ENCODE measurements at places on chromosomes 11 and 22.
A peak's percentile ranks its signal among the peaks of the same experiment; 100 is the strongest.

GRCh38 chr11:69799582-69799981 is 19.6 kb downstream of the FGF3 start:
- DNase-seq, result peak; percentile 6

- no peak for DNase-seq
Observed at GRCh38 chr11:69624293-69624692, 16.7 kb upstream of the CCND1 start.

GRCh38 chr11:78784321-78785061 is 209.8 kb upstream of the NARS2 start:
- no peak for DNase-seq

DNA sequence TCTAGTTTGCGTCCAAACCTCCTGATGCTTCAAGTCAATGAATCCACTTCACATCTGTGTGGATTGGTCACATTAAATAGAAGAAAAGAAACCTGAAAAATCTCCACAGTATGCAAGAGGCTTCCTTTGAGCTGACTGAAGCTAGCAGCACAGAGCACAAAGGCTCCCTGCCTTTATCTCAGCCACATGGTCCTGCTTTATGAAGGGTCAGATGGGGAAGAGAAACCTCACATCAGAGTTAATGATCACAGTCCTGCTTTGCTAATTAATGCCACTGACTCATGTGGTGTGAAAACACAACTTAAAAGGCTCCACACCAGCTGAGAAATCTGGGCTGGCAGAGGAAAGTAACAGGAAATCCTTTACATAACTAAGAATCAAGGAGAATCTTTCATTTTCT is 1291.0 kb downstream of the LRRC4C start:
- no peak for DNase-seq

DNA sequence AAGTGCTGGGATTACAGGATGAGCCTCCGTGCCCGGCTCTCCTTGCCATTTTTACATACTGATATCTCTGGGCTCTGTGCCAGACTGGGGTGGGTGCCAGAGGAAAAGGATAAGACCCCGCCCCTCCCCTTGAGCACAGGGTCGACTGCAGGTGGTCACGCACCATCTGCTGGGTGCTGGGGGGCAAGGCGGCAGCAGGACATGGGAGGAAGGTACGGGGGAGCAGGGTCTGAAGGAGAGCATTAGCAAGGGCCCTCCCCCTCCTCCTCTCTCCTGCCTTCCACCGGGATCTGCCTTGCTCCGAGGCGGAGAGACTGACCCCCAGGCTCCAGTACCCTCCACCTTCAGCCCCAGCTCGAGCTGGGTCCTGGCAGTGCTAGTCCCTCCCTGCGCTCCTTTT is 9.7 kb upstream of the PGA3 start:
- no peak for DNase-seq

- no peak for DNase-seq
Observed at GRCh38 chr22:28128827-28129226, 209.8 kb upstream of the PITPNB start.

- DNase-seq, result no peak
Observed at GRCh38 chr11:64407221-64407620, 48.3 kb downstream of the RPS6KA4 start.

- DNase-seq, result no peak
Observed at GRCh38 chr11:31651822-31652221, 142.3 kb downstream of the ELP4 start.

GRCh38 chr11:8015753-8016239 is 28.7 kb downstream of the EIF3F start:
- DNase-seq, result no peak

DNA sequence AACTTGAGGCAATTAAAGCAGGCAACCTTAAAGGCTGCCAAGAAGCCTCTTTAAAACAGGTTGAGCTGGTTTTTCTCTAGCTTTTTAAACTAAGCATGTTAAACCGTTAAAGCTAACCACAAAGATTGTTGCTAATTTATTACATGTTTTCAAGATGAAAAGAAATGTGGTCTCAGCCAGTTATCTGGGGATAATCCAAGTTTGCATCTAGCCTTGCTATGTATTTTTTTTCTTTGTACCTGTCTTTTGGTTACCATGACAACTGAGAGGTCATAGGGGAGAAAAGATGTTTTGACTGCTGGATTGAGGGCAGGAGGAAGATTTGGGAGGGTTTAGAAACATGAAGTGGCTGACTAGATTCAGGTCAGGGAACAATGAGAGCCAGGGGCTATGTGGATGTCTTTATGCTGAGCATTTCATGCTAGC is 19.2 kb upstream of the PGM2L1 start:
- DNase-seq, result no peak

- DNase-seq, result peak; percentile 53
Observed at GRCh38 chr11:12331239-12331874, 46.0 kb upstream of the PARVA start.

DNA sequence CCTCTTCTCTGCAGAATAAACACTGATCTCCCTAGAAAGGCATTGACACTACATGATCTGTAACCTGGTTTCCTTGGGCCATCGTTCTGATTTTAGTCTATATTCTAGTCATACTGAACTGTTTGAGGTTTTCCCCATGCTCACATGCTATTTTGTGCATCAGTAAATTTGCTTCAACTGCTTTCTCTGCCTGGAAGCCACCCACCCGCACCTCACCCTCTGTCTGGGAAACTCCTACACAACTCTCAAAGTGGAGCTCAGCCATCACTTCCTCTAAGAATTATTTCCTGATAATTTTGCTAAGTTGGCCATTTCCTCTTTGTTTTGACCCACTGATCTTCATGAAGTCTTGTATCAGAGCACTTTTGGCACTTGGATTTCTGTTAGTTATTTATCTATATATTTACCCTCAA is 36.1 kb downstream of the MMP20 start:
- no peak for DNase-seq

DNA sequence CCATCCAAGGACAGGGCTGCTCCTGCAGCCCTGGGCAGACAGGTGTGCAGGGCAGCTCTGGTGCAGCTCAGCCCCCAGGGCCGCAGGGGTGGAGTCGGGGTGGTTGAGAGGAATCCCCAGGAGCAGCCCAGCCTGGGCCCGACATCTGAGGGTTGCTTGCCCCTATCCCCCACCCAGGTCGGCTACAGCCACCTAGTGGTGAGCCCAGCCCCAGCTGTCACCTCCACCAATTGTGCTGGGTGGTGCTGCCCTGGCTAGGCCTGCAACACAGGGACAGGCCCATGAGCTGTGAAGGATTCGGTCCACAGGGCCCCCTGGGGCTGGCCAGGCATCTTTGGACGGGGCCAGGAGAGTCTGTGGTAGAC is 29.6 kb downstream of the RTN4R start:
- DNase-seq, result no peak

GRCh38 chr11:121163658-121164308 is 62.7 kb downstream of the TECTA start:
- no peak for DNase-seq

DNA sequence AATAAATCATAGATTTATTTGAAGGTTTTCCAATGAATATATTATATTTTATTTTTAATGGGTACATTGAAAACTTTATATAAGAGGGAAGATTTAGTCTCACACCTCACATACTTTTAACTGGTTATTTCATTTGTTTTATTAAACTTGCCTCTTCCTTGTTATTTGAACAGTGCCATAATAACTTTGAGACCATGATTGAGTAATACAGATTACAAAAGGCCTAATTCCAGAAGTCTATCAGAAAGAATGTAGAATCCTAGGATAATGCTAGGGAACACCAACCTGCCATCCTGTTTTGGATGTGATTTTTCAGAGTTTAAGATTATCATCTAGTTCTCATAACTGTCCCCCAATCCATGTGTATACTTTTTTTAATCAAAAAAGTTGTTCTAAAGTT is 102.7 kb upstream of the BIRC3 start:
- no peak for DNase-seq

GRCh38 chr22:40739721-40740120 is 60.4 kb downstream of the MCHR1 start:
- no peak for DNase-seq

DNA sequence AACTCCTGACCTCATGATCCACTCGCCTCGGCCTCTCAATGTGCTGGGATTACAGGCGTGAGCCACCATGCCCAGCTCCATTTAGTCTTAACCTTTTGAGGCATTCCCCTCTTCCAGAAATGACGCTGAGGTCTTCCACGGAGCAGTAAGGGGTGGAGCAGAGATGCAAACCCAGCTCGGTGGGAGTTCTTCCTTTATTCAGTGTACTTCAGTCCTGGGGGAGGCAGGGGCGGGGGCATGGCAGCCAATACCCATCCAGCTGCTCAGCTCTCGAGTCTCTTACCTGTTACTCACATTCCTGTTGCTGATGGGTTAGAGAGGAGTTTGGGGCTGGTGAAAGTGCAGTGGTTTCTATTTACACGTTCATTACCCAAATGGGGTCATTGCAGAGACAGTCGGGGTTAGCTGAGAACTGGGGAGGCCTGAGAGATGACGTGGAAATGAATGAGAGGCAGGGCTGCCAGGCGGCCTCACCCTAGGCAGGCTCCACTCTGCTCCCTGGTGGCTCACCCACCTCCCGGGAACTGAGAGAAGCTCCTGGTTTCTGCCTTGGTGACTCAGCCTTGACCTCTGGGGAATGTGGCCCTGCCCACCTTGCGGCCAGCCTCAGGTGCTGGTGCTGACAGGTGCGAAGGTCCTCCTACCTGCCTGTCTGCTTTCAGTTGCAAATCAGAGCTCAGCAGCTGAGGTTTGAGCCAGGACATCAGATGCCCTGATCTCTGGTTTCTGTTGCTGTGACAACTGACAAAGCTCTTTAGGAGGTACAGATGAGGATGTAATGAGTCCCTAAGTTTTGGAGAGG is 13.4 kb upstream of the ST14 start:
- DNase-seq, result no peak

DNA sequence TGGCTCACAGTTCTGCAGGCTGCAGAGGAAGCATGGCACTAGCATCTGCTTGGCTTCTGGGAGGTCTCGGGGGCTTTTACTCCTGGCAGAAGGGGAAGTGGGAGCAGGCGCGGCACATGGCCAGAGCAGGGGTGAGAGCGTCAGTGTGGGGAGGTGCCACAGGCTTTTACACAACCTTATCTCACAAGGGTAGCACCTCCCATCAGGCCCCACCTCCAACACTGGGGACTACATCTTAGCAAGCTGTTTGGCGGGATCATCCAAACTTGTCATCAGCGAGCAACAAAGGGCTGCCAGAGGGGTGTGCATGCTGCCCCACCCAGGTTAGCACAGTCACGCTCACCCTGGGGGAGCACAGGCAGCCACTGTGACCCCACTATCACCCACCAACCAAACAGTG is 18.9 kb upstream of the YPEL1 start:
- DNase-seq, result peak; percentile 75

DNA sequence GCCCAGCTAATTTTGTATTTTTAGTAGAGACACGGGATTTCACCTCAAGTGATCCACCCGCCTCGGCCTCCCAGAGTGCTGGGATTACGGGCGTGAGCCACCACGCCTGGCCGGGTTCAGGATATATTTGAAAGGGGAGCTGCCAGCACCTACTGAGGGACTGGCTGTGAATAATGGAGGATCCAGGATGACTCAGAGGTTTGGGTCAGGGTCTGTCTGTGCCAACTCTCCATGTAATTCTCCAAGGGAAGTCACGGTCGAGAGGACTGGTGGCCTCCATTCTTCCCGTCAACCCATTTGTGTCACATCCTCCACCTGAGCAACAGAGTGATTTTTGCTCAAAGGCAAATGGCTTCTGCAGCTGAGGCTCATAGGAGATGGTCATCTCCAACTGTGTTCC is 3.6 kb upstream of the ARRB1 start:
- DNase-seq, result no peak

- DNase-seq, result no peak
Observed at GRCh38 chr11:120505801-120506425, 5.6 kb upstream of the GRIK4 start.

DNA sequence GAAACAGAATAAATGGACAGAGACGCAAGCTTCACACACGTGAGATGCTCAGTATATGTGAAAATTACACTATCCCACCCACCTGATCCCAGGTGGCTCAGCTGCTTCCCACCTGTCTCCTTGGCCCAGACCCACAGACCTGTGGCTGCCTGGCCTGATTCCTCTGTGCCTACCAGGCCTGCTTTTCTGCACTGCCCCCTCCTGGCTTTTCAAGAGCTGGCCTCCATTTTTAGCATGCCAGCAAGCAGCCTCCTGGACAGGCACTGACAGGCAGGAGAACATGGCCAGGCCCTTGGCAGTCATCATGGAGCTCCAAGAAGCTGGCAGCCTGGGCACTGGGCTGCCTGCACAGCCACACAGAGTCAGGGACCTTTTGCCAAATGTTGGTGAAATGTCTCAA is 79.5 kb upstream of the HMGXB4 start:
- no peak for DNase-seq

DNA sequence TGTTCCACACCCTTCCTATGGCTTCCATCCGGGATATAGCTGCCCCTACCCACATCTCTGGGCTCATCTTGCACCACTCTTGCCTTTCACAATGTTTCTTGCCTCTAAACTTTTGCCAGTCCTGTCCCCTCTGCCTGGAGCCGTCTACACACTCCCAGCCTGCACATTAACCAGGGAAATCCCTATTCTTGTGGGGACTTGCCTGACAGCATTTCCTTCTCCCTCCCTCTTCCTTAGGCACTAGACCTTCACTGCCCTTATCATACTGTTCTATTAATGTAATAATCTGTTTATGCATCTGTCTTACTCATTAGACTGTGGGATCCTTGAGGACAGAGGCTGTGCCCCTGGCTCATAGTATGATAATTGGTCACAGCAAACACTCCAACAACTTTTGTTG is 5.8 kb upstream of the TTC12 start:
- DNase-seq, result no peak

DNA sequence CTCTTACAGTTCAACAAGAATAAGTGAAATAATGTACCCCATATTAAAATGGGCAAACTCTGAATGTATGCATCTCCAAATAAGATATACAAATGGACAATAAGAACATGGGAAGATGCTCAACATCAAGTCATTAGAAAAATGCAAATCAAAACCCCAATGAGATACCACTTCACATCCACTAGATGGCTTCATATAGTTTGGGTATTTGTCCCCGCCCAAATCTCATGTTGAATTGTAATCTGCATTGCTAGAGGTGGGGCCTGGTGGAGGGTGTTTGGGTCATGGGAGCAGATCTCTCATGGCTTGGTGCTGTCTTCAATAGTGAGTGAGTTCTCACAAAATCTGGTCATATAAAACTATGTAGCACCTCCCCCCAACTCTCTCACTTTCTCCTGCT is 5.7 kb downstream of the MPZL2 start:
- DNase-seq, result no peak

- no peak for DNase-seq
Observed at GRCh38 chr11:23206741-23207336, 346.6 kb upstream of the CCDC179 start.

GRCh38 chr11:66151273-66151672 is 81.2 kb downstream of the PACS1 start:
- DNase-seq, result no peak

- DNase-seq, result no peak
Observed at GRCh38 chr22:35225010-35225409, 32.3 kb upstream of the HMGXB4 start.

GRCh38 chr11:71266114-71266833 is 13.9 kb upstream of the SHANK2 start:
- DNase-seq, result no peak

DNA sequence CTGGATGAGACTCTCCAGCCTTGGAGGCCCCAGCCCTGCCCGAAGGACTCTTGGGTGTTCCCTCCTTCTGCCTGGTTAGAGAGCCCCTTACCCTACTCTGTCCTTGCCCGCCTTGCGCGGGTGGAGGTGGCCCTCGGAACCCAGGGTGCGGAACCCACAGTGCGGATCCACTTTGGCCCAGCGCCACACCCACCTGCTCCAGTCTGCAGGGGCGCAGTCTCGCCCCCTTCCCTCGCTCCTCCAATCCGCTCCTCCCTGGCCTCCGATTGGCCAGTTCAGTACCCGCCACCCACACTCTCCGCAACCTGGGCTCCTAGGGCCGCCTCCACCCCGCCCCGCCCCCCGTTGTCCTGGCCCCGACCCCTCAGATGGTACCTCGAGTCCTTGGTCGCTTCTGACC is 2.4 kb downstream of the CAPN1 start:
- no peak for DNase-seq
